CD4-positive, alpha-beta memory T cell (primary cell): ENCODE measurements at places on chromosomes 6 and 20. TPM values are rescaled to one million over a fixed set of nuclear protein-coding genes. Genes with fewer than 3 reads are reported as not detected.

The OR2J2 gene
- not detected for total RNA-seq

The DAAM2 gene
- total RNA-seq, result not detected

The TMEM200A gene
- total RNA-seq, result 1.1 TPM

The EPB41L1 gene
- total RNA-seq, result 0.30 TPM

The C20orf96 gene
- total RNA-seq, result 2.5 TPM

The TGM3 gene
- not detected for total RNA-seq

The PHACTR3 gene
- not detected for total RNA-seq

The ERVFRD-1 gene
- total RNA-seq, result not detected

The OPRL1 gene
- 0.87 TPM for total RNA-seq

The CRISP3 gene
- total RNA-seq, result not detected

The GRM1 gene
- not detected for total RNA-seq

The HFE gene
- total RNA-seq, result 4.2 TPM

The VIP gene
- not detected for total RNA-seq

The FUT9 gene
- total RNA-seq, result not detected

The COX4I2 gene
- total RNA-seq, result not detected

The PROKR2 gene
- total RNA-seq, result not detected

The SNHG17 gene
- total RNA-seq, result 49.8 TPM

The KIF13A gene
- total RNA-seq, result 1.7 TPM
